ENCODE measurements at places on chromosomes 12 and 14.

GRCh38 chr12:124524231-124524925, 43.0 kb downstream of the NCOR2 start:
- peak; percentile 76 for DNase-seq

GRCh38 chr14:100116134-100116533, 43.3 kb downstream of the DEGS2 start:
- DNase-seq, result no peak

GRCh38 chr12:86914721-86915120, 658.5 kb upstream of the MGAT4C start:
- DNase-seq, result peak; percentile 85

DNA sequence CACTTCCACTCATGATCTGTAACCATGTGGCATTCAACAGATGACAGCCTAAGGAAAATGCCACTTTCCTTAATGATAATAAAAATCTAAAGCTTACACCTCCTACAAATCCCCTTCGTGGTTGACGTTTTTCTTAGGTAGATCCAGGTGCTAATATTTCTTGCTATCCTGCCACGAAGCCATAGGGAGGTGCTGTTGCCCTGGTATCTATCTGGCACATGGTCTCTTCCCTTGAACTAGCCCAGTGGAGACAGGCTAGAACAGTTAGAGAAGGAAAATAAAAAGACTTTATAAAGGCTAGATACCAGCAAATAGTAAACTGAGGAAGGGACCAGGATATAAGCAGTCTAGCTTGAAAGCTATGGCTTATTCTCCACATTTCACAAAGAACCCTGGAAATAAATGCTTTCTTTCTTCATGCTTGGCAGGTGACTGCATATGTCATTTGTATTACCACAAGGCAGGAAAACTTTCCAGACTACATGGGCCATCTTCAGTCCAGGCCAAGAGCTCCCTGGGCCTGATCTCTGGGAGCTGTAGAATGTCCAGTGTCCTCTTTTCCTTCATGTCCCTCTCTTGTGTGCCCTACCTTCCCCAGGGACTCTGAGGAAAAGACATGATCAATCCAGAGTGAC, 15.3 kb downstream of the SPIC start:
- peak; percentile 80 for DNase-seq

DNA sequence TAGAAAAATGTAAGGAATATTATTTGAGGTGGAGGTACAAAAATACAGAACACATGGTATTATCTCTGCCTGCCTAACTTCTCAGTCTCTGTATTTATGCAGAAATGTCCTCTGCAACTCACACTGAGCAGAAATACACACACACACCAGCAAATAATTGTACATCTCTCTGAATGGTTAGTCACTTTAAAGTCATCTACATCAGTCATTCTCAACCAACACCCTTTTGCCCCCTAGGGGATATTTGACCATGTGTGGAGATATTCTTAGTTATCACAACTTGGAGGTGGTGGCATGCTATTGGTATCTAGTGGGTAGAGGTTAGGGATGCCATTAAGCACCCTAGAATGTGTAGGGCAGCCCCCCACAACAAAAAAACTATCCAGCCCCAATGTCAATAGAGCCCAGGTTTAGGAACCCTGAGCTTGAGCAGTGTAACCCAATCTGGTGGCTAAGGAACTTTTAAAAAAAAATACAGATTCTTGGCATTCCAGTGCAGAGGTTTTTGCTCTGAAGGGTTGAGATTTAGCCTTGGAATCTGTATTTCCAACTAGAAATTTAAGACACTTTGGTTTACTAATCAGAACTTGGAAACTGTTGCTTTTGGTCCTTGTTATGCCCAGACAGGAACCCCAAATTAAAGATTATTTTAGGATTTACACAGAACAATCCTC, 183.8 kb downstream of the TBX5 start:
- no peak for DNase-seq

- no peak for DNase-seq
These were observed 62.0 kb upstream of the DDHD1 start for GRCh38 chr14:53215101-53215500.

DNA sequence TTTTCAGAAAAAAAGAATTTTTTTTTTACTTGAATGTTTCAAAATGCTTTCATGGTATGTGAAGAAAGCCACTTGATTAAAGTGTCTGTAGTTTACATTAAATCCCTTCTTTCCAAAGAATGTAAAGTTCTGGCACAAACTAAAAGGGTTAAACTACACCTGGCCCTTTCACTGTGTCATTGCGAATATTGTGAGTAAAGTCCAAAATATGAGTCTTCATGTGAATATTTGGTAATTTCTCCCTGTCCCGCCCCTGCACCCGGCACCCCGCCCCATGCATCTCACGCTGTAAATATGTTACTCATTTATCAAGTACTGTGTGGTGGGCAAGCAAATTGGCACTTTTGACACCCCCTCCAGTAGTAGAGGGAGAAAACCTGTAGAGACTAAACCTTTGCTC, 274.7 kb downstream of the TTC6 start:
- DNase-seq, result no peak

- DNase-seq, result no peak
These were observed 79.3 kb downstream of the GTF2A1 start for GRCh38 chr14:81141426-81141825.

DNA sequence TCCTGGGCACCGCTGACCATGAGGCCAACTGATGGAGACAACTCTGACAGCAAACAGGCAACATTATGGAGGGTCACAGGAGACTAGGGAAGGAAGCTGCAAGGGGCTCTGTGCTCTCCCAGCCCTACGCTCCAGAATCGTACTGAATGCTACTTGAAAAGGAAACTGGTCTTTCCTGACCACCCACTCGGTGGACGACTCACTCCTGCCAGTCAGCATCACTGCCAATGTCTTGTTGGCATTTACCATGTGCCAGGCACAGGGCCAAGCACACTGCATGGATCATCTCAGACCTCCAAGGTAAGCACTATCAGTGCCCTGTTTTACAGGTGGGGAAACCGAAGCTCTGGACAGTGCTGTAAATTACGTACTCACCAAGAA, 38.0 kb downstream of the CCDC85C start:
- no peak for DNase-seq

DNA sequence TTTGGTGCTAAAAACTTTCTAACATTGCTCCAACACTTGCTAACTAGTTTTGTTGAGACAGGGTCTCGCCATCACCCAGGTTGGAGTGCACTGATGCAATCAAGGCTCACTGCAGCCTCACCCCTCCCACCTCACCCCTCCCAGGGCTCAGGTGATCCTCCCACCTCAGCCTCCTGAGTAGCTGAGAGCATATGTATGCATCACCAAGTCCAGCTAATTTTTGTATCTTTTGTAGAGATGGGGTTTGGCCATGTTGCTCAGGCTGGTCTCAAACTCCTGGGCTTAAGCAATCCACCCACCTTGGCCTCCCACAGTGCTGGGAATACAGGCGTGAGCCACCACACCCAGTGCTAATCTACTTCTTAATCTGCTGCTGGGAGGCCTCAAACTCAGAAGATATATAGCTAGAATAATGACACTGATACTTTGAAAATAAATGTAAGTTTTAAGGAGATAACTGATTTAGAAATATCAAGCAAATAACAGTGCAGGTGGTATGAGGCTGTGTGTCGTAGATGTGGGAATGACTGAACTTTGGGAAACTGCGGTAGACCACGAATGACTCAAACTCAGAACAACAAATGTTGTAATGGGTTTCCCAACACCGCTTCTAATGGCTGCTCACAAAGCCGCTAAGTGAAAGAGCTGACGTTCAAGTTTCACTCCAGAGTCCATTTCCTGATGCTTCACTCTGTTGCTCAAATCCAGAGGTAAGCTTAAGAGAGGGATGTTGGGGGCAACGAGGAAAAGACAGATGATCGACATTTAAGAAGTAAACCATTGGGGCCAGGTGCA, 10.0 kb downstream of the TMCC3 start:
- DNase-seq, result peak; percentile 96

GRCh38 chr14:37858733-37859132, 263.3 kb downstream of the TTC6 start:
- no peak for DNase-seq

DNA sequence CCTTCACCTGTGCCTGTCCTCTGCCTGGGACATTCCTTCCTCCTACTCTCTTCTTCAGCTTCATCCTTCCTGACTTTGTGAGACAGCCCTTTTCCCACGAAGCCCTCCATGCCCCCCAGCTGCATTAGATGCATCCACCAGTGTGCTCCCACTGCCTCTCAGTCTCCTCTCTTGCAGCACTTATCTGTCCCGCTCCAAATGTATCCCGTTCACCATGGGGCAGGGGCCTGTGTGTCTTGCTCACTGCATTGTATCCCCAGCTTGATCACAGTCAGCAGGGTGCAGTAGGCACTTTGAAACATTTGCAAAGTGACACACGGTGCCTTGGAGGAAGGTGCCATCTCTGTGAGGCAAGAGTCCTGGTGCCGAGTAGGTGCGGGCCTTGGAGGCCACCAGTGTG, 104.0 kb downstream of the SLC25A47 start:
- DNase-seq, result no peak

DNA sequence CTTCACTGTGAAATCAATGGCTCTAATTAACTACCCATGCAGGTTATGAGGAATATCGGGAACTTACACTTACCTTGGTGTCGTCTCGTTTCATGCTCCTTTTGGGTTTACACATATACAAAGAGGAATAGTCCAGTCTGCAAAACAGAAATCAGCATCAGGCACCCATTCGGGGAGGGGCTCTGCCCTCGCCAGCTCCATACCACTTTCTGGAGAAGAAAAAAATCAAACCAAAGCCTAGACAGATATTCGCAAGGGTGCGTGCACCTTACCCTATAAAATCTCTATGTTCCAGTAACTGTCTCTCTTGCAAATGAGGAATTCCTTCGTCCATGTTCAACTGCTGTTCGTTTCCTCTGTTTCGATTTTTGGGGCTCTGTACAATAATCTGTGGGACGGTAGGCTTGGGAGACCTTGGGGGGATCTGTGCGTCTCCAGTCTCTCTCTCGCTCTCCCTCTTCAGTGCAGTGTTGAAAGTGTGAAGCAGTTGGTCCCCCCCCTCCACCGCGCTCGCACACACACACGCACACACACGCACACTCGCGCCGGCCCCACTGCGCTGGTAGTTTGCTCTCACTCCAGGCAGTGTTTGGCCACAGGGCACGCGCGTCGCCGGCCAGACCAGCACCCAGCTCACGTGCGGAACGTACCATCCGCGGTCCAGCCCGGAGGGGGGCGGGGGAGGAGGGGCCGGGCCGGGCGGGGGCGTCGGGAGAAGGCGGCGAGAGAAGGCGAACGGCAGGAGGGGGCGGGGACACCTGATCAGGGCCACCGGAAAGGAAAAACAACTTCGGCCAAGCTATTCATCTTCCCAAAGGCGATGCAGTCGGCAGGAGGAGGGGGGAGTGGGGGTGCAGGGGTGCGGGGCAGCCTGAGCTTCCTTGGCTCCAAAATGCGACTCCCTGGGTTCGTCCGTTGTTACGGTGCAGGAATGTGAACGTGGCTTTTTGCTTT, at the start of gene BHLHE41:
BHLHE41 (minus strand) TSS at position 592 of the 954 bp plus-strand sequence; CDS start at position 334, 258 bp downstream.
- DNase-seq, result peak; percentile 70

DNA sequence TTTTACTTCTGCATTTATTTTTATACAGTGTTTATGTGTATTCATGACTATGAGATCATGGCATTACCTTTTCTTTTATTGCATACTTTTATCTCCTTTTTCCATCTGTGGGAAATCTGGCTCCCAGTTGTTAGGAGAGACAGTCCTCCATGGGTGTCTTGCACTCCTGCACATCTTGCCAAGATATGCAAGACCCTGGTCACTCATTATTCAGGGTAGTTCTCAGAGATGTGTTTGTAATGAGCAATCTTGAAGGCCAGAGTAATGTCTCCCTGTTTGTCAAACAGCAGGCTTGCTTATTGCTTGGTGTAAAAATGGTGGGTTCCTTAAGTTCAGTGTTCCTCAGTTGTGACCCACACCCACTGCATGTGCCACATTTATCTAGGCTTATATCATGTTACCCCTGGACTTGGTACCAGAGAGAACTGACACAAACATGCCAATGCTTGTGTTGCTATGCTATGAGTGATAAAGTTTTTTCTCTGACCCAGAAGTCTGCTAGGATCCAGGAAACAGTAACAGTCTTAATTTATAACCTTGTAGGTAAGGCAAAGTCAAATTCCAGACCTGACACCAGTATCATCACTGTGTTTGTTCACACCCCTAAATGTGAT, 36.8 kb downstream of the PPHLN1 start:
- peak; percentile 15 for DNase-seq

GRCh38 chr12:113949321-113950305, 16.5 kb downstream of the RBM19 start:
- no peak for DNase-seq

DNA sequence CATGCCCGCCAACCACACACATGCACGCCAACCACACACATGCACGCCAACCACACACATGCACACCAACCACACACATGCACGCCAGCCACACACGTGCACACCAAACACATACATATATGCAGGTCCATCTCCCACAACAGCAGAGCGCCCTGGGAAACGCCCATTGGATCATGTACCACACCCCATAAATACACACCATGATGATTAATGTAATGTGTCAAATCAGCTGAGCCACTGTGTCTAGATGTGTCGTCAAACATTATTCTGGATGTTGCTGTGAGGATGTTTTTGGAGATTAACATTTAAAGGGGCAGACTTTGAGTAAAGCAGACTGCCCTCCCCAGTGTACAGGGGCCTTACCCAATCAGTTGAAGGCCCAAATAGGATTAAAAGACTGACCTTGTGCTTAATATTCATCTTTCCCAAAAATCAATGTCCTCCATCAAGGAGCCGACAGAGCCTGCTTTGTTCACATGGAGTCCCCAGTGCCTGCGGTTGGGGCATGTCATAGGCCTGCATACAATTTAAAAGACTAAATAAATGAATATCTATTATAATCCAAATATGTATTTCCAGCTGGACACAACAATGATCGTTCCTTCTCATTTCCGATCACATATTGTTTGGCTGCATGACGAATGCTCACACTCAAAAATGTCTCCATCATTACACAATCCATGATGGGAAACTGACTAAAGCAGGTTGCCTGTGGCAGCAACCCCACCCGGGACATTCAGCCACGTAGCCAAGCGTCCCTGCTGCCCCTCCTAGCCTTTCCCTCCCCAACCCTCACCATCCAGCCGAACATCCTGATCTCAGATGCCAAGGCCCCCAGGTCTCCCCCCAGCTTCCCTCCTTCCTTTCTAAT, 23.2 kb upstream of the BDKRB2 start:
- DNase-seq, result no peak

- DNase-seq, result no peak
These were observed 73.2 kb downstream of the PLEKHG3 start for GRCh38 chr14:64777461-64777860.

GRCh38 chr14:45144658-45145057, 8.9 kb downstream of the FANCM start:
- no peak for DNase-seq

DNA sequence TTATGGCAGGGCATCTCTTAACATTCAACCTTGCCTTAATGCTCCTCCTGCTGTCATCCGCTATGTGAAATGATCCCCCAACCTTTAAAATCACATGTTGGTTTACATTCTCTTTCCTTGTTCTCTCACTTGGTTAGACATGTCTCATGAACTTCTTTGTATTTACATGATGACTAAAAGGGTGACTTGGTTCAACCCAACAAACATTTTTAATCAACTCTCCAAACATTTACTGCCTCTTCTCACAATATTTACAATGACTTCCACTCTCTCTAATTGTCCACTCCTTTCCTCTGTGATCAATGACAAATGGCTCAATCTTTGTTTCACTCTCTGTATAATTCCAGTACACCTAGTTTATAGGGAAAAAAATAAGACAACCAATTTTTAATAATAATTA, 506.1 kb downstream of the NELL2 start:
- DNase-seq, result no peak
